ENCODE measurements at places on chromosomes 2 and 18. TPM values are rescaled to one million over a fixed set of nuclear protein-coding genes. Genes with fewer than 3 reads are reported as not detected.

Gene SERPINB12
- total RNA-seq = not detected

Gene ITPRIPL1
- 0.20 TPM for total RNA-seq

Gene FAM237A
- total RNA-seq = not detected

Gene ABCG5
- total RNA-seq = 57.0 TPM

Gene UGT1A4
- total RNA-seq = 454 TPM

Gene FHOD3
- 0.40 TPM for total RNA-seq

Gene PID1
- total RNA-seq = 83.3 TPM

Gene BIRC6
- 39.9 TPM for total RNA-seq

Gene GALR1
- not detected for total RNA-seq

Gene B3GNT7
- 1.6 TPM for total RNA-seq

Data from left lobe of liver (tissue), 2 donors.